ENCODE measurements at places on chromosomes 2 and 18.

DNA sequence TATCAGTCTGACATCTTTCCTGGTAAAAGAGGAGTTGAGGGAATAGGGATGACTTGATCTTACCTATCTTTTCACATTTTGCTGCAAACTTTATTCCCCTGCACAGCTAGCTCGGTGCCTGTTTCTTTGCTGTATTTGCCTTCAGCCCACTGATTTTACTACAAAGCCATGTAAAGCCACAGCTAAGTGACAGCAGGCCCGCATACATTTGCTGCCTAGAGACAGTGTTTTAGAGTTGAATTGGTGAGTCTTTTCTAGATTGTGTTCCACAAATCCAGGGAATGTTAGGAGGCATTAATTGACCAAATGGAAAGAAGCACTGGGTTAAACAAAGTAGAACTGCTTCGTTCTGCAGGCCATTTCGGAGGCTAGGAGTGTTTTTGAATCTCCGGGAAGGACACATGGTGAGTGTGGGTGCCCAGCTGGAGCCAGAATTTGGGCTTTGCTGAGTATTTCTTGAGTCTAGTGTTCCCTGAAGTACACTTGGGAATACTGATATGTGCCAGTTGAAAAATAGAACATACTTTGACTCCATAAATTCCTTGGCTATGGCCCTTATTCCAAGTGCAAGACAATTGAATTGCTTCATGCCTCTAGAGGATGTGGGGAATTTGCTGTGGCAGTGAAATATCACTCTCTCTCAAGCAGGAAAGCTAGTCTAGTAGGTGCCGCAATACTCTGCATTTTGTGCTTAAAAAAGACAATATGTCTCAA lies 329.8 kb downstream of the PTPRM start:
- DNase-seq, result no peak

GRCh38 chr2:48110492-48110891 lies 204.2 kb upstream of the FBXO11 start:
- no peak for DNase-seq

DNA sequence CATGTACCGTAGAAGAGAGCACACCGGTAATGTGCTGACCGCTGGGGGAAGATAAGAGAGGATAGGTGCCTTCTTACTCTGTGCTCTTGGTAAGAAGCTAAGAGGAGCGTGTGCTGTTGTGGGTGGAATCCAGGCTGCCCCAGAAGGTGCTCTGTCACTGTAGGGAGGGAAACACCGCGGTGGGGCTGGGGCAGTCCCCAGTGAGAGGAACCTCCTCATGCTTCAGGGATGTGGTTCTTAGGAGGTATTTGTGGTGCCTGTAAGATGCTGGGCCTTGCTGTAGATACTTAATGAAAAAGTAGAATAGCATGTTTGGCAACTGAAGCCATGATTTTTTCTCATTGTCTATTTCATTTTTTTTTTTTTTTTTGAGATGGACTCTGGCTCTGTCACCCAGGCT lies 1.1 kb downstream of the COLEC11 start:
- DNase-seq, result peak; percentile 22

DNA sequence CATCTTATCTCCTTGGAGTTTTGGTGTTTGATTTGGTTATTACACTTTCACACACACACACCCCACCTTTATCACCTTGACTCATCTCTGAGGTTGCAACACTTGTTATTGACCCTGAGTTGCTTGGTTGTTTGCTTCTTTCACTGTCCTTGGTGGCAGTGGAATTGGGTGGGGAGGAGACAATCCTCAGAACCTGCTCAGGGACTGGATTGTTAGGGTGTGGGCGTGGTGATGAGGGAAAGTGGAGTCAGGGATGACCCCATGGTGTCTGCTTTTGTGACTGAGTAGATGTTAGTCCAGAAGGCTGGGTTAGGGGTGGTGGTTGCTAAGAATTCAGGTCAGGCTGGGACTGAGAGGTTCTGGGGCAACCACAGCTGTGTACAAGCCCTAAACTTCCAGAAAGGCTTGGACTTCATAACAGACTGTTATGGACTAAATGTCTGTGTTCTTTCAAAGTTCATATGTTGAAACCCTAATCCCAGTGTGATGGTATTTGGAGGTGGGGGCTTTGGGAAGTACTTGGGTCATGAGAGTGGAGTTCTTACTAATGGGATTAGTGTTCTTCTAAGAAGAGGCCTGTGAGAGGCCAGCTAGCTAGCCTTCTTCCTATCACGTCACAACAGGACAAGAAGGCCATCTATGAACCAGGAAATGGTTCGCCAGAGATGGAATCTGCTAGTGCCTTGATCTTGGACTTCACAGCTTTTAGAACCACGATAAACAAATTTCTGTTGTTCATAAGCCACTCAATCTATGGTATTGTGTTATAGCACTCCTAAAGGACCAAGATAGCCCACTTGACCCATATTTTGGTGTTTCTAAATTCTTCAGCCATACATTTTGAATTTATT lies 3.4 kb upstream of the DIS3L2 start:
- no peak for DNase-seq

DNA sequence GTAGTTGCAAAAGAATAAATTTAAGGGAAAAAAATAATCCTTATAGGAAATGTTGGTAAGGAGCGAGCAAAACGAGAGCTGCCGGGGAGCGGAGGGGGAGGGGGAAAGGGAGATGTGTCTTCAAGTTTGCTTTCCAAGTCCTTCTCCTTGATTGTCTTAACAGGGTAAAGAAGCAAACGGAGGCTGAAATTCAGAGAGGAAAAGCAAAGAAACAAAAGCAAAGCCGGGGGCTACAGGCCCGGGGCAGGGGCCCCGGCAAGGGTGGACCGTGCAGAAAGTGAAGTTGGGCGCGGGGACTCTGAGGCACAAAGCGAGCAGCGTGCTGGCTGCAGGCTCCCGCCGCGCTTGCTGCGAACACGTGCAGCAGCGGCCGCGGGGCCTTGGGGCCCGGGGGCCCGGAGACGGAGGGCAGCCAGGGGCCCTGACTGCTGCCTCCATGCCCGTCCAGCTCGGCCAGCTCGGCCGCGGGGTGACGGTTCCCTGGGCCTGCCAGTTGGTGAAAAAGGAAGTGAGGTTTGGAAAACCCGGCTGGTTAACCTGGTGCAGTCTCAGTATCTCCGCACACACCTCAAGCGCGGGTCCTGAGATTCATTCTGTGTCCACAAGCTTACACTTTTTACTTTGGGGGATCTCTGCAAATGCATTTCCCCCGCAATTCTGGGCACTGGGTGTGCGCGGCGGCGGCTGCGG lies 4.1 kb downstream of the BCL11A start:
- DNase-seq, result no peak

DNA sequence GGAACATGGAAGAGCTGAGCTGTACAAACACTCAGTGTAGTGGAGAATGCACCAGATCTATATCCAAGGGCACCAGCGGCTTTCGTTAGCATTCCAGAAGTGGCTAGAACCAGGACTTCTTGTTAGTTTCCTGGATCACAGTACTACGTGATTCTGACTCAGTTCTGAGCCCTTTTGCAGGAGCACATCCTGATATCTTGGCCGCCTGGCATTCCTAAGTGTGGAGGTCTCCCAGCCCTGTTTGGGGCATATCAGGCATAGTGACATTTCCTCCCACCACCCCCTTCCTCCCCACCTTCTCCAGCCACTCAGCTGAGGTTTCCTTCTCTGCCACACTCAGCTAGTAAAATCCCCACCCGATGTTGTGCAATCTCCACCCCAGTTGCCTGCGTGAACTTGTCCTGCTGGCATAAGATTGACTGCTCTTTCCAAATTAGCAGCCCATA lies 63.4 kb downstream of the BMP10 start:
- DNase-seq, result no peak

DNA sequence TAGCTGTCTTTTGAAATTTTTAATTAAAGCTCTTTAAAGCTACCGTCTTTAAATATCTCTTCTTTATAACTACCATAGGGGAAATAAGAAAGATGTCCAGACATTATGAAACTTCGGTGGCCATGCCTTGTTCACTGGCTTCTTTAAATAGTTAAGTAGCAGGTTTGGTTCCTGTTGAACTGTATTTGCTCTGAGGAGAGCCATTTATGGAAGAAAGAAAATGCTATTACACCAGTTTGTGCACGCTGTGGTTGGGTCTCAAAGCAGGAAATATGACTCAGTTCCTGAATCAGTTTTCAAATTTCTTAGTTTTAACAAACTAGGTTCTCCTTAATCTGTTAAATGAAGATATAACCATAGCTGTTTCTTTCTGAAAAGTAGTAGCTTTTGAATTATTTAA lies 12.2 kb downstream of the ARPC2 start:
- peak; percentile 29 for DNase-seq

- DNase-seq, result no peak
Observed at GRCh38 chr2:202072226-202072625, 829 bp upstream of the KIAA2012 start.

DNA sequence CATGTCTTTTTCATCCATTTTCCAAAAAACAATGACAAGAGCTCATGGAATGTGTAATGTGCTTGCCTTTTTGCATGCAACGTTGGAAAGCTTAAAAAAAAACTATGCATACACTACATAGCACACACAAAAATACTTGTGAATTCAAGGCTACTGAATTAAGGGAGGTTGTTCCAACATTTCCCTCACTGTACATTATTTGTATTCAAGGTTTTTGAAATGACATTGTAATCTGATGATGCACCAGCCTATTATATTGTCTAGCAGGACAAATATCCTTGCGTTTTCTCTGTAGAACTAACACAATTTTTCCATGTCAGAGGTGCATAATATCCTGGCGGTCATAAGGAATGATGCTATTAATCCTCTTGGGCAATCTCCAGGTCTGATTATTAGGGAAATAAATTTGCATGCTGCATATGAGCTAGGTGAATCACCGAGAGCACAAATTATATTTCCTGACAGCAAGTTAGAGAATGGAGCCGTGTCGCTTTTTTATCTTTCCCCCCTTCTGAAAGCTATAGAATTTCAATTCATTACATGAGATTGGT lies 836.9 kb upstream of the FANCL start:
- no peak for DNase-seq

DNA sequence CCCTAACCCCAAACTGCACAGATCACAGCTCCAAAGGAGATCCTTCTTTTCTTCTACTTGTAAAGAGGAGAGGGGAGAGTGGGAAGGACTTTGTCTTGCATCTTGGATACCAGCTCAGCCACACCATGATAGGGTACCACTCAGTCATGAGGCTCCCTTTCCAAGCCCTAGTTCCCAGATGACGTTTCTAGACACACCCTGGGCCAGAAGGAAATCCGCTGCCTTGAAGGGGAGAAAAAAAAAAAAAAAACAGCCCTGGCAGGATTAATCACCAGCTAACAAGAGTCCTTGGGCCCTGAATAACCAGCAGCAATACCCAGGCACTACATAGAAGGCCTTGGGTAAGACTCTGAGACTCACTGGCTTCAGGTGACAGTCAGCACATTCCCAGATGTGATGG lies 36.9 kb downstream of the ST8SIA3 start:
- no peak for DNase-seq

DNA sequence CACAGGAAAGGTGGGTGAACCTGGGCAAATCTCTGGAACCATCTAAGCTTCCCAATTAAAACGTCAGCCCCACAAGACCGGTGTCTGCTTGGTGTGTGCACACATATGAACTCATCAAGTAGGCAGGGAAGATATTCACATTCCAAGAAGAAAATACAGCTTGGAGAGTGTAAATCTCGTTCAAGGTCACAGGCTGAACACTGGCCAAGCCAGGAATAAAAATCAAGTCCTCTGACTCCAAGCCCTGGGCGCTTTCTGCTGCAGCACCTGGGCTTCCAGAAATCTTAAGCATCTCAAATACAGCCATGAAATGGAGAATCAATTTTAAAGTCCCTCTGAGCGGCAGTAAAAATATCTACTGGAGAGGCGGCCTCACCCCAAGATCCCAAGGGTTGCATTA lies 150.9 kb downstream of the TWIST2 start:
- DNase-seq, result no peak

GRCh38 chr2:28750316-28751251 lies 1.0 kb upstream of the PPP1CB start:
- DNase-seq, result peak; percentile 46

DNA sequence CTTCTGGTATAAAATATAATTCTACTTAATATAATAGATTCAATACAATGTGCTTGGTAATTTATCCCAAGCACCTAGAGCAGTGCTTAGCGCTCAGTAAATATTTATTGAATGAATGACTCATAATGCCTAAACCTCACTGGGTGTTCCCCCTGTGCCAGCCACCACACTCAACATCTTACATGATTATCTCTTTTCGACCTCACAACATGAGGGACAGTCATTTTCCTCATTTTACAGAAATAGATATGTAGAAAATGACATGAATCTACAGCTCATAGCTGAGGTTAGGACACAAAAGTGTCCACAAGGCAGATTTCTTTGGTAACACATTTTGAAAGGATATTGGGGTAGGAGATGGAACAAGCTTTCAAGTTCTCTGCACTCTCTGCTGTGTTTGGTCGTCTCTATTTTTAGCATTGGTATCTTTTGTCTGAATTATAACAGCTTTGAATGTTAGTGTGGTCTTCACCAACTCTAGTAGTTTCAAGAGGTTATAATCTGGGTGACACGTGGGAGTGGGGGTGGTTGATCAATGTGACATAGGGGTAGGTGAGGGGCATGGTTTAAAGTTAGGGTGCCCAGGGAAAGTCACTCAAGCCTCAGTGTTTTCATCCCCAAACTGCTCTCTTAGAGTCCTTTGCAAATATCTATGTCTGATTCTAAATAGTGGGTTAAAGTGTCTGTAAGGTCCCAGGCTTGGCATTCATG lies 9.8 kb downstream of the MYOM1 start:
- DNase-seq, result no peak

GRCh38 chr18:31716362-31716761 lies 32.0 kb upstream of the B4GALT6 start:
- no peak for DNase-seq

DNA sequence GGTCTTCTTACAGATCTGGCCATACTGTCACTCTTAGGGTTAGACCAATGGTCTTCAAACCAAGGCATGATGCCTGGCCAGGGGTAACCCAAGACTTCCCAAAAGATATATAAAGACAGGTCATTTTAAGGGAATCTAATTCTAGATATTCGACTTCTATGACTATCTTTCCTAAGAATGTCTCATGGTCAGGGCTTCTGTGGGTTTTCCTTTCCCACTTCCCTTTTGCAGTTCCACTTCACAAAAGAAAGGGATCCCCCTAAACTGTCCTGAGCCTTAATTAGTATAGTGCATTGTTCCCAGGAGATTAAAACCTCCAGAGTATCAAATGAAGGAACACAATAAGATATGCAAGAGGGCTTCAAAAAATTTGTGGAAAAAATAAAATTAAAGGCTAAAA lies 223.6 kb upstream of the SIX2 start:
- DNase-seq, result no peak

- DNase-seq, result no peak
Observed at GRCh38 chr2:20451341-20451740, 4.5 kb downstream of the RHOB start.

DNA sequence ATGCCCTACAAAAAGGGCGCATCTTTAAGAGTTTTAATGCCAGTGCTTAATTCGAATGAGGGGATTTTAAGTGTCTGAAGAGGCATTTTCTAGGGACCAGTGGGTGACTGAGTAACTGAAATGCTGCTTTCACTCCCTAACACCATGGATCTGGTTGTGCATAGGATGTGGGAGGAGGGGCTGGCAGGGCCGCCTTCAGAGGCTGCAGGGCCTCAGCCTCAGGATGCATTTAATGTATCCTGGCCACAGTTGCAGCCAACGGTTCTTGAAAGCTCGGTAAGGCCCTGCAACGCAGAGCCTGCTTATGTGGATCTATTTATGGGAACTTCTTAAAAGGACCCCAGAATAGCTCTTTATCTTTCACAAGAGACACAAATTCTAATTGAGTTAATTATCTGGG lies 25.8 kb upstream of the IL18RAP start:
- no peak for DNase-seq

Data from activated CD4-positive, alpha-beta T cell treated with anti-CD3 and anti-CD28 coated beads for 4 hours (primary cell).